ENCODE measurements at places on chromosomes 12 and 14.

DNA sequence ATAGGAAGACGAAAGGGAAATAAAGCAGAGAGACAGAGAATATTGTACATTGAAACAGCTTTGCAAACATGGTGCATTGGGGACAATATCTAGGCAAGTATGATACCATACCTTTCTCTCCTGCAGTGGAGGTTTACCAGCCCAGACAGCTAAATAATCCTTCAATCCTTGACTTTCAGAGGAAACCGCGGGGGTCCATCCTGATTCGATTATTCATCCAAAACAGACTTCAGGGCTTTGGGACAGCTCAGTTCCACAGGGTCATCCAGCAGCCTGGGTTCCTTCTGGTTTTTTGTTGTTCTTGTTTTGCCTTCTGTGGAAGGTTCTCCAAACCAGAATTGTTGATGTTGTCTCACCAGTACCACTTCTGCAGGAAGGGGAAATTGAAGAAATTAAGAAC lies 81.5 kb downstream of the LGR5 start:
- no peaks in the 10 kb centered on the region for H3K36me3 ChIP-seq
- H3K4me1 ChIP-seq = no peaks in the 10 kb centered on the region
- H3K4me3 ChIP-seq = no peak overlapping the region
- H3K27me3 ChIP-seq = no peaks in the 10 kb centered on the region
- no peak for DNase-seq
- no peak overlapping the region for H3K27ac ChIP-seq

GRCh38 chr12:26370098-26370497 lies 174.7 kb downstream of the SSPN start:
- no peak overlapping the region for H3K27ac ChIP-seq
- H3K4me1 ChIP-seq = no peaks in the 10 kb centered on the region
- no peaks in the 10 kb centered on the region for H3K27me3 ChIP-seq
- H3K4me3 ChIP-seq = no peak overlapping the region

GRCh38 chr14:37411079-37411735 lies 183.8 kb downstream of the FOXA1 start:
- DNase-seq = no peak
- no peaks in the 10 kb centered on the region for H3K36me3 ChIP-seq
- no peak overlapping the region for H3K4me3 ChIP-seq
- no peaks in the 10 kb centered on the region for H3K4me1 ChIP-seq
- H3K27me3 ChIP-seq = no peaks in the 10 kb centered on the region

DNA sequence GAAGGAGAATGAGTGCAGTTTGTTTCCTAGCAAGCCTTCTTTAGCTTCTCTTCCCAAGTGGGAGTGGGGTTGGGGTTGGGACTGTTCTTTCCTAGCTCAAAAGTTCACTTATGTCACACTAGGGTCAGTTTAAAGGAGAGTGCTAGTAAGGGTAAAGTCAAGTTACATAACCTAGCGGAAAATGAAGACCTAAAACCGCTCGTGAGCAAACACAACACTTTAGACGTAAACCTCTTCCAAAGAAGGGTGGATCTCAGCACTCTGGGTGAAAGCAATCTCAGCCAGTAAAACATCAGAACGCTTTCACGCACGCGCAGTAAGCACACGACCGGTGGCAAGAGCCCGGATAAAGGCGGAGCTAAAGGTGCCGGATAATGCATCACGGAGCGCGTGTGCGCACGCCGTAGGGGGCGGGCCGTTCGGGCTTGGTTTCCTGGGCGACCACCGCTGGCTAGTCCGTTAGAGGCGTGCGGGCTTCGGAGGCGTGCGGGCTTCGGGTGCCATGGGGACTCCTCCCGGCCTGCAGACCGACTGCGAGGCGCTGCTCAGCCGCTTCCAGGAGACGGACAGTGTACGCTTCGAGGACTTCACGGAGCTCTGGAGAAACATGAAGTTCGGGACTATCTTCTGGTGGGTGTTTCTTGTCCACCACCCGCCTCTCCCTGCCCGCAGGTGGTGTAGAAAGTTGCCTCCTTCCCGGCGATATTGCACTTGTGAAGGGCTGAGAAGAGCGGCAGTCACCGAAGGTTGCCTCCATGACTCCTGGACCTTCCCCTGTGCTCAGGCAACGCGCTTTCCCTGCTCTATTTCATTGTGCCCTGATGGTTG lies at the start of gene SNAPC1:
TSS of gene SNAPC1 (plus strand) at position 462 of the 828 bp plus-strand sequence. CDS start at position 503, 41 bp downstream.
- peak within 1 kb of the TSS; percentile 93 for H3K4me3 ChIP-seq
- no peaks in the 10 kb centered on the region for H3K27me3 ChIP-seq
- peak within 1 kb of the TSS; percentile 92 for H3K27ac ChIP-seq
- no peaks in the 10 kb centered on the region for H3K36me3 ChIP-seq

DNA sequence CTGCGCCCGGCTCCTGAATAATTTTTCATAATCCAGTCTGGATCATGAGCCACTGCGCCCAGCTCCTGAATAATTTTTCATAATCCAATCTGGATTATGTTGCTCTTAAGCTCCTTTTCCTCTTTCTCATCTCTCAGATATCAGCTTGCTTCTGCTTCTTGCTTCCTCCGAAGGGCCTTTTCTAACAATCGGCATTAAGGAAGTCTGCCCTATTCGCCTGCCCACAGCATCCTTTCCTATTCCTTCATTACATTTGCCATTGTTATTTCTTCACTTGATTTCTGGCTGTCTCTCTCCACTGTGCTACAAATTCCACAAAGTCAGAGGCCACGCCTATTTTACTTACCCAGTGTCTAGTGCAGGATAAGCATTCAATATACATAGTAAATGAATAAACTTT lies 83.5 kb downstream of the TTC7B start:
- no peaks in the 10 kb centered on the region for H3K36me3 ChIP-seq
- no peak for DNase-seq
- H3K27me3 ChIP-seq = no peaks in the 10 kb centered on the region
- H3K4me3 ChIP-seq = no peak overlapping the region

- DNase-seq = peak; percentile 80
- peaks cover 54% of the 10 kb centered on the region for H3K27me3 ChIP-seq
These were observed 5.0 kb downstream of the PAX9 start for GRCh38 chr14:36666416-36667206.

- no peak for DNase-seq
- H3K4me3 ChIP-seq = no peak overlapping the region
- H3K27ac ChIP-seq = no peak overlapping the region
- H3K36me3 ChIP-seq = no peaks in the 10 kb centered on the region
- no peaks in the 10 kb centered on the region for H3K4me1 ChIP-seq
- H3K27me3 ChIP-seq = no peaks in the 10 kb centered on the region
These were observed 284.8 kb upstream of the FBXO33 start for GRCh38 chr14:39716987-39717570.

DNA sequence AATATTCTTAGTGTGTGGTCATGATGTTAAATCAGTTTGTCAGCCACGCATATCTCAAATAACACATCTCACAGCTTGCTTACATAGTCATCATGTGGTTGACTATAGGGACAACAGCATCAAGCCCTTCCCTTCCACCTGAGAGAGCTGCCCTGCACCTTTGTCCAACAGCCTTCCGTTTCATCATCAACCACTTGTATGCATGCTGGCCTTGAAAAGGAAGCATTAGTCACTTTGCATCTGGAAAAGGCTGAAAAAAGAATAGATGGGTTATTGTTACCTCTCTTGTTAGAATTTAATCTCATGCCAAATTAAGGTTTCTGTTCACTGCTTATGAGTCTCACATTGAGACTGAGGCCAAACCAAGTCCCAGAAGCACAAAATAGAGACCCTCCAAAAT lies 1586.5 kb upstream of the SEL1L start:
- DNase-seq = no peak
- no peaks in the 10 kb centered on the region for H3K36me3 ChIP-seq
- no peak overlapping the region for H3K4me3 ChIP-seq
- H3K27me3 ChIP-seq = no peaks in the 10 kb centered on the region
- H3K27ac ChIP-seq = no peak overlapping the region

- H3K27me3 ChIP-seq = no peaks in the 10 kb centered on the region
- no peak overlapping the region for H3K4me3 ChIP-seq
- no peaks in the 10 kb centered on the region for H3K36me3 ChIP-seq
These were observed 137.0 kb upstream of the CDKN3 start for GRCh38 chr14:54259821-54260220.

GRCh38 chr12:1619587-1619986 lies 9.4 kb upstream of the WNT5B start:
- H3K4me3 ChIP-seq = no peak overlapping the region
- no peaks in the 10 kb centered on the region for H3K36me3 ChIP-seq
- no peaks in the 10 kb centered on the region for H3K27me3 ChIP-seq
- DNase-seq = no peak

- H3K27me3 ChIP-seq = no peaks in the 10 kb centered on the region
- no peaks in the 10 kb centered on the region for H3K4me1 ChIP-seq
- H3K36me3 ChIP-seq = no peaks in the 10 kb centered on the region
- no peak for DNase-seq
- no peak overlapping the region for H3K4me3 ChIP-seq
These were observed 245.9 kb upstream of the DDHD1 start for GRCh38 chr14:53399057-53399456.

GRCh38 chr12:80551897-80552296 lies 107.9 kb downstream of the PTPRQ start:
- no peak for DNase-seq
- no peak overlapping the region for H3K27ac ChIP-seq
- H3K36me3 ChIP-seq = no peaks in the 10 kb centered on the region
- no peak overlapping the region for H3K4me3 ChIP-seq
- H3K27me3 ChIP-seq = no peaks in the 10 kb centered on the region
- no peaks in the 10 kb centered on the region for H3K4me1 ChIP-seq

- no peak overlapping the region for H3K27ac ChIP-seq
- no peak overlapping the region for H3K4me3 ChIP-seq
These were observed 101.9 kb downstream of the SLC8A3 start for GRCh38 chr14:70086685-70087379.

DNA sequence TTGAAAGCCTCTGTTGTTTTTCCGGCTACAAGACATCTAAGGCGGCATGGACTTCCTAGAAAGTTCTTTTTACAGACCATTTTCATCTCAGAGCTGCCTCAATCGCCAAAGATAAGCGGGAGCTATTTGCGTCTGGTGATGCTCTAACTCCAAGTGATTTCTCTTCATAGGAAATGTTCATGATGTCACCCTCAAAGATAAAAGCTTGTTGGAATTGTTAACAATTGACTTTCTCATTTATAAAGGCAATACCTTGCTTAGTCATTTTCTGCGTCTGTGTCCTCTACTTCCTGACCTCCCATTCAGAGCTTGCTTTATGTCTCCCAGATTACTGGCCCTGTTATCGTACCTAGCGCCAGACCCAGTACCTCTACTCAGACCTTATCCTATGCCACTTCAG lies 259.0 kb upstream of the G2E3 start:
- H3K27ac ChIP-seq = no peak overlapping the region
- H3K36me3 ChIP-seq = no peaks in the 10 kb centered on the region
- no peaks in the 10 kb centered on the region for H3K4me1 ChIP-seq
- no peak for DNase-seq

GRCh38 chr12:7092229-7092985 lies at the start of gene C1R:
TSS of gene C1R (minus strand) at chr12:7092445. CDS start at chr12:7092388, 57 bp downstream.
- H3K27me3 ChIP-seq = no peaks in the 10 kb centered on the region
- peak within 1 kb of the TSS; percentile 89 for H3K27ac ChIP-seq
- peaks cover 49% of the 10 kb centered on the region for H3K4me1 ChIP-seq
- H3K36me3 ChIP-seq = peaks cover 25% of the 10 kb centered on the region
- peak within 1 kb of the TSS; percentile 57 for H3K4me3 ChIP-seq
- no peak for DNase-seq

DNA sequence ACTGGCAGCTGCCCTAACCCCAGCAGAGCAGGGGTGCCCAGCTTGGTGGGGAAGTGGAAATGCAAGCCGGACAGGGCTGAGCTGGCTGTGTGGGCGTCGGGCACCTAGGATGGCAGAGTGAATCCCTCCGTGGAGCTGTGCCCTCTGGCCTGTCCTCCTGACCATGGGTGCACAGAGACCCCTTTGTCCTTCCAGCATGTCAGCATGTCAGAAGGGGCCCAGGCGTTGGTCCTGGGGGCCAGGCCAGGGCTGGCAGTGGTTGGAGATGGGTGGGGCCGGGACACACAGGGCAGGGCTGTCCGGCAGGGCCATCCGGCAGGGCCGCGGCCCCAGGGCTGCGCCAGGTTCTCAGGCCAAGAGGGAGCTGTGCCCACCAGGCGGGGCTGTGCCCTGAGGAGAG lies 8.8 kb upstream of the TEX22 start:
- H3K4me1 ChIP-seq = peaks cover 10% of the 10 kb centered on the region
- no peak overlapping the region for H3K4me3 ChIP-seq
- no peaks in the 10 kb centered on the region for H3K36me3 ChIP-seq
- H3K27ac ChIP-seq = no peak overlapping the region
- DNase-seq = peak; percentile 80

DNA sequence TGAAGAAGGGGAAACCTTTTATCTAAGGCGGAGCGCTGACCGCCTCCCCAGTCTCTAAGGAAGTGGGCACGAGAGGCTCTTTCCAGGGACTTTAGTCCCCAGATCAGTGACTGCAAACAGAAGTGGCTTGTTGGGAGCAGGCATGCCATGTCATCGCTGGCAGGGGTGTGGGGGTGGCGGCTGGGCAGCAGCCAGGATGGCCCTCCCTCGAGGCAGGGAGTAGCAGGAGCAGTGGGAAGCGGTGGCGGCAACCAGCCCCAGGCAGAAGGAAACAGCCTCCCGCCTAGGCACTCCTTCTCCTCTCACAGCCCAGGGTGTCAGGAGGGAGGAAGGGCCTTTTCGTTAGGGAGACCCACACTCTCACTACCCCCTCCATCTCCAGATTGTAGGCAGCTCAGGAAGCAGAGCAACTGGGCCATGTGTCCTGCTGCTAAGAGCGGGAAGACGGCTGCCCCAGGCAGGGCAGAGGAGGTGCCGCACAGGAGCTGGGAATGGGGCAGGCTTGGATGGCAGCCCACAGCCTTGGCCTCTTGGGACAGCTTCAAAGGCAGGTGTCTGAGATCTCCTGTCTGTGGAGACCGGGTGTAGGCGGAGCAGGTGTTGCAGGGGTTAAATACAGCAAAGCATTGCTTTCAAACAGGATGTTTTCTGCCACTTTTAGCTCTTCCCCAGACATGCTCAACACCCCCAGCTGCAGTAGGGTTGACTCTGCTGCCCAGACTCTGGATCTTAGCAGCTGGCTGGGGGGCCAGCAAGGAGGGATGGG lies 21.8 kb downstream of the VDR start:
- no peaks in the 10 kb centered on the region for H3K27me3 ChIP-seq
- peaks cover 42% of the 10 kb centered on the region for H3K4me1 ChIP-seq

GRCh38 chr12:53495903-53496751 lies 3.1 kb downstream of the MAP3K12 start:
- H3K27ac ChIP-seq = peak overlapping the region; percentile 79
- no peaks in the 10 kb centered on the region for H3K36me3 ChIP-seq
- peaks cover 60% of the 10 kb centered on the region for H3K4me1 ChIP-seq
- peak; percentile 58 for DNase-seq
- no peaks in the 10 kb centered on the region for H3K27me3 ChIP-seq

DNA sequence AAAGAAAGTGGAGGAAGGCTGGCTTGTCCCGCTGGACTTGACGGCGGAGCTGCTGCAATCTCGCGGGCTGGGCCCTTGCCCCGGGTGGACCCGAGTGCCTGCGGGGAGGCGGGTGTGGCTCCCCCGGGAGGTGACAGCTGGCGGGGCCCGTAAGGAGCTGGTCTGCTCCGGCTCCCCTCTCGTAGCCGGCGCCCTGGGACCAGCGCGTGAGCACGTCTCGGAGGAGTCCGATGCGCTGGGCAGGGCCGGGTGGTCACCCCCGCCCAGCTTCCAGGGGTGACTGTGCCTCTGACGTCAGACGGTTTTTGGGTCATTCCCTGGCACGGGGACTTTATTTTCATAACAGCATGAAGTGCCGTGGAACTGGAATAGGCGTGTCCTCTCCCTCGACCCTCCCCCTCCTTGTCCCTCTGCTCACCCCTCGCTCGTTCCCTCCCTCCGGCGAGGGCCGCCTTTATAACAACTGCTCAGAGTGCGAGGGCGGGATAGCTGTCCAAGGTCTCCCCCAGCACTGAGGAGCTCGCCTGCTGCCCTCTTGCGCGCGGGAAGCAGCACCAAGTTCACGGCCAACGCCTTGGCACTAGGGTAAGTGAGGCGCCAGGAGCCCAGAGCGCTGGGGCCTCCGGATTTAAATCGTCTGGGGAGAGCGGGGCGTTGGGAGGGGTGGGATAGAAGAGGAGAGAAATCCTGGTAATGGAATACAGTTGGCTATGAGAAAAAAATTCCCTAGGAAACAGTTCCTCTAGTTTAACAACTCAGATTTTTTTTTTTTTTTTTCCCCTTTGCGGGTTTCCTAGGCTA lies at the start of gene GPRC5A:
TSS of gene GPRC5A (plus strand) at position 483 of the 801 bp plus-strand sequence. CDS start 16,688 bp downstream, outside the sequence.
- H3K27ac ChIP-seq = peak within 1 kb of the TSS; percentile 98
- no peaks in the 10 kb centered on the region for H3K36me3 ChIP-seq
- peaks cover 9% of the 10 kb centered on the region for H3K27me3 ChIP-seq
- peak; percentile 93 for DNase-seq
